ENCODE measurements at places on chromosomes 2 and 18.

DNA sequence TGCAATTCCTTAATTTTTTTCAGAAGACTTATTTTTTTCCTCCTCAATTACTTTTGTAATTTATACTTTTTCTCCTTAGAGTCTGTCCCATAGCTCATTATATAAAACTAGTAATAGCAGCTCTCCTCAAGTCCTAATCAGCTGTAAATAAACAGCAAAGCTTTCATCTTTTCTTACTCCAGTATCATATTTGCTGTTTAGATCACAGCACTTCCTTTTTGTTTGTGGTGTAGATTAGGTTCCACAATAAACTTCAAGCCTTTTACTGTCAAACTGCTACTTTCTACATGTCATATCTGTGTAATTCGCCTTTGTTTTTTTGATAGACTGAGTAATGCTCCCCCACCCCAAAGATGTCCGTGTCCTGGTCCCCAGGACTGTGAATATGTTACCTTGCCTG, 25.5 kb downstream of the GCG start:
- DNase-seq, result no peak

- no peak for DNase-seq
Measured at GRCh38 chr2:95009412-95009811, 16.1 kb upstream of the MAL start.

GRCh38 chr18:2147476-2148230, 423.7 kb downstream of the METTL4 start:
- no peak for DNase-seq

- DNase-seq, result no peak
Measured at GRCh38 chr2:236254001-236254400, 10.2 kb downstream of the ASB18 start.

GRCh38 chr2:235383272-235383843, 110.5 kb upstream of the AGAP1 start:
- DNase-seq, result no peak

- no peak for DNase-seq
Measured at GRCh38 chr18:6057604-6058003, 162.3 kb upstream of the TMEM200C start.

DNA sequence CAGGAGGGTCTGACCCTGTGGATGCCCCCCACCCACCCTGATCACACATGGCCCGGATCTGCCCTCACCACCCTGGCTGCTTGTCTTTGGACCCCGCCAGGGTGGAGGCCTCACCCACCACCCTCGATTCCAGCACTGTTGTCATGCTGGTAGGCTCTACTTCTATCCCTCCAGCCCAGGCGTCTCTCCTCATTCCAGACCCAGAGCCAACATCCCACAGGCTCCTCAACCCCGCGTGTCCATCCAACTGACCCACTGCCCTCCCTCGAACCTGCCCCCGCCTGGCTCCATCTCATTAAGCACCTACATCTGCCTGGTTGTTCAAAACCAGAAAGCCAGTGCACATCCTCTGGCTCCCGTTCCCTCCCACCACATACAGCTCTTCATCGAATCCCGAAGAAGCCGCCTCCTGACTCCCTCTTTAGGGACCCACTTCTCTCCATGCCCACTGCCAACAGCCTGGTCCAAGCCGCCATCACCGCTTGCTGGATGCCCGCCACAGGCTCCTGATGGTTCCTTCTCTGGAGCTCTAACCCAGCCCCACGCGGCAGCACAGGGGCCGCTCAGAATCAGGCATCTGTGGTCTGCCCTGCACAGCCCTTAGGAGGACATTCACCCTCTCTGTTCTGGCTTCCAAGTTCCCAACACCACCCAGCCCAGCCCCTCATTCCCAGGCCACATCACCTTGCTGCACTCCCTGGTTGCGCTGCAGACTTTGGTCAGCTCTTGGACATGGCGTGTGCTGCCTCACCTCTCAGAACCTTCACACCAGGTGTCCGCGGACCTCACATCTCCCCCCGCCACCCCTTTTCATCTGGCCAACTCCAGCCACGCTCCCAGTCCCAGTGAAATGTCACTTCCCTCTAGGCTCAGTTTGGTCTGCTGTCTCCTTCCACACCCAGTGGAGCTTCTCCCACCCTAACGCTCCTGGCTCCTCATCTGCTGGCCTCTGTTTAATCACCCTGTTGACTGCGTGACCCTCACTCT, 43.0 kb downstream of the EMX1 start:
- no peak for DNase-seq

- no peak for DNase-seq
Measured at GRCh38 chr2:136534811-136535210, 230.5 kb upstream of the THSD7B start.

DNA sequence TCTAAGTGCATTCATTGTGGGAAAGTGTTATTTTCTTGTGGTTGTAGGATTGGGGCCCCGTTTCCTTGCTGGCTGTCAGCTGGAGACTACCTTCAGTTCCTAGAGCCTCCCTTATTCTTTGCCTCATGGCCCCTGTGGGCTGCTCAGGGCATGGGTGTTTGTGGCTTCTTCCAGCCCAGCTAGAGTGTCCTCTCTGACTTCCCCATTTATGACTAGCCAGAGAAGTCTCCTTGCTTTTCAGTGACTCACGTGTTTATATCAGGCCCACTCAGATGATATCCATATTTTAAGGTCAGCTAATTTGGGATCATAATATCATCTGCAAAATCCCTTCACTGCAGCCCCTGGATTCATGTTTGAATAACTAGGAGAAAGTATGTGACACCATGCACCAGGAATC, 62.8 kb downstream of the DTNA start:
- no peak for DNase-seq

GRCh38 chr2:157184161-157184895, 73.2 kb upstream of the GALNT5 start:
- DNase-seq, result no peak

DNA sequence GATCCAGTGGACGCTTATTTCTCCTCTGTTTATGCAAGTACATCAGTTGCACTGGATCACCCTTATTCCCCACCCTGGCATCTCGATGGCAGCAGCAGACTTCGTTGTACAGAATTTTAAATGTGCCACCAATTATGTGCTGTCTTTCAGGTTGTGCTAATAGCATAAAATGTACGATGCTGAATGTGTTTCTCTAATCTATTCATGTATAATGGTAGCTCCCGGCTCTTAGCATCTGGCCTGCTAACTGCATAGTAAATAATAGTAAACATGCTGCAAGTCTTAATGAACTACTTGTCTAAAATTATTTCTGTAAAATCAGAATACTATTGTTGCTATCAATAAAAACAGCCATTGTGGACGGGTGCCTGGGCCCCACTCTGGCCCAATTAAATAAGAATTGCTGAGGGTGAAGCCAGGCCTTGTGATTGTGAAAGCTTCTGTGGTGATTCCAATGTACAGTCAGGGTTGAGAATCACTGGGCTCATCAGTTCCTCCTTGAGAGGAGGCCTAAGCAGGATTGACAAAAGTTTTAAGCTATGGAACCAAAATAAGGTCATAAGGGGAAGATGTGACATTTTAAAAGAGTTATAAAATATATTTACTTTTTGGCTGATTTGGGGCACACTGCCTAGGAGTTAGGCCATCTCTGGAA, 14.4 kb upstream of the MYO3B start:
- no peak for DNase-seq

DNA sequence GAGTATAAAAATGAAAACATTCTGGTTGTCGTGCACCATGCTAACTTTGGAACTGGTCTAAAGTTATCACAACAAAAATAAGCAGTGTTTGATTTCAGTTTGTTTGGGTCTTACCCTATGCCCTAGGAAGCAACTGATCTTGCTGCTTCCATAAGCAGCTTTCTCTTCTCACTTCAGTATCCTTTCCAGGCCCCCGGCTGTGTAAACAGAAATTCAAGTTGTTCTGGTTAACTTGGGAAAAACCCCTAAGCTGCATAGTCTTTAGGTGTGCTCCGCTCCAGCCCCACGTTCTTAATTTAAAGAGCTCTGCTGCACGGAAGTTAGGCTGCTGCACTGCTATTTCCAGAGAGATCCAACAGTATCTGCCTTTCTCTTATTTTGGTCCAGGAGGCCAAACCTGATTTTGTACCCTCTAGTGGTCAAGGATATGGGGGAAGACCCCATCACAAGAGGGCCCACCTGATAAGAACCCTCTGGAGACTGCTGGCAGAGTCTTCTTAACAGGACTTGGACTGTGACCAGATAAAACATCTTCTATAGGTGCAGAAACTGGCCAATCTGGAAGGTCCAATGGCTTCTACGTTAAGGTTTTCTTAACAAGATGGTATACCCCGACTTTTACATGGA, 69.1 kb downstream of the FEZ2 start:
- DNase-seq, result no peak

GRCh38 chr2:170271340-170271739, 93.4 kb downstream of the MYO3B start:
- no peak for DNase-seq

DNA sequence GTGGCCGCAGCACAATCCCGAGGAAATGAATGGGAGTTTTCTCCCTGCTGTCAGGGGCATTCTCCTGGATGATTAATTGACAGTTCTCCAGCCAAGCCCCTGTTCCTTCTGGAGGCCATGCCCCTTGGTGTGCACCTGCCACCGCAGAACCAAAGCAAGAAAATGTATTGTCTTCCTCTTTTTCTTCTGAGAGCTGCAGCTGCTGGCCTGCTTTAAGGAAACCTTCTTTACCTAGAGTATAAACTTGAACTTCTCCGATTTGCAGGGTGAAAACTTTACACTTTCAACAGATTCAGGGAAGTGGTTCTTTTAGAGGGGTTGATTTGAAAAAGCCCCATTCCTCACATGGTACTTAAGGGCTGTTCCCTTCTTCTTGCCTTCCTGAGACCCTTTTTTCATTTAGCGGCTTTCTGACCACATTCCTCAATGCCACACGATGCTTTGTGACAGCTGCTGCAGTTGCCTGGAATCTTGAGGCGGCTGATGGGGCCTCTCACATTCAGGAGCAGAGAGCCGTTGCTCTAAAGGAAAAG, 402.8 kb downstream of the TXNL1 start:
- DNase-seq, result no peak

- no peak for DNase-seq
Measured at GRCh38 chr2:41966920-41967319, 80.9 kb upstream of the PKDCC start.

DNA sequence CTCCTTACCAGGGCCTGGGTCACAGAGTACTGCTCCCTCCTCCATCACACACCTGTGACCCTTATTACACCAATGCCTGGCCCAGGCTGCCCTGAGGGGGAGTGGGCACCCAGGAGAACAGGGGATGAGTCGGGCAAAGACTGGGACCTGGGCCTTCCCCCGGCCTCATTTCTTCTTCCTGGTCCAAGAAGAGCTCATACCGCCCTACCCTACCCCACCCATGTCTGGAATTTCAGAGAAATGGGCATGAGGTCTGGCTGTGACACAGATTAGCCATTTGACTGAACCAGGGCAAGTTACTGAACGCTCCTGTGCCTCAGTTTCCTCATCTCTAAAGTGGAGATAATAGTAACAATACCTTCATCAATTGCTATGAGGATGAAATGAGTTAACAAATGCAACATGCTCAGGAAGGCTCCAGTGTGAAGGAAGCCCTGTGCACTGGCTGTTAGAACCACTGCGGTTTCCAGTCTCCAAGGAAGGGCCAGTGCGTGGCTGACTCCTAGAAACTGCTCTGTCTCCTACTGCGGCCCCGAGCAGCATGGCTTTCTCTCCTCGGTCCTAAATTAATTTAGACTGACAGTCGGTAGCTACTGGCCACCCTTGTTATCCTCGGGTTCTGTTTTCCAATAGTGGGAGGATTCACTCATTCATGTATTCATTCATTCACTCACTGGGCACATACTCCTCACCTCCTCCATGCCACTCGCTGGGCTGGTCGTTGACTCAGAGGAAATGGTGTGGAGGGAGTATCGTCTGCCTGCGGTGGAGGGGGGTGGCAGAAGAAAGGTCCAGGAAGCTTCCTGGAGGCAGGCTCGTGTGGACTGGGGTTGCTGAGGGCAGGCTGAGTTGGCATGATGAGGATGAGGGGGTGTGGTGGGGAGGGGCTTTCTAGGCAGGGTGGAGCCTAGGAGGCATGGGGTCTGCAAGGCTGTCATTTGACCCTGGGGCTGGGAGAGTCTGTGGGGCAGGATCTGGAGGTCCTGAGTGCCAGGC, 175.6 kb downstream of the GLI2 start:
- DNase-seq, result no peak

DNA sequence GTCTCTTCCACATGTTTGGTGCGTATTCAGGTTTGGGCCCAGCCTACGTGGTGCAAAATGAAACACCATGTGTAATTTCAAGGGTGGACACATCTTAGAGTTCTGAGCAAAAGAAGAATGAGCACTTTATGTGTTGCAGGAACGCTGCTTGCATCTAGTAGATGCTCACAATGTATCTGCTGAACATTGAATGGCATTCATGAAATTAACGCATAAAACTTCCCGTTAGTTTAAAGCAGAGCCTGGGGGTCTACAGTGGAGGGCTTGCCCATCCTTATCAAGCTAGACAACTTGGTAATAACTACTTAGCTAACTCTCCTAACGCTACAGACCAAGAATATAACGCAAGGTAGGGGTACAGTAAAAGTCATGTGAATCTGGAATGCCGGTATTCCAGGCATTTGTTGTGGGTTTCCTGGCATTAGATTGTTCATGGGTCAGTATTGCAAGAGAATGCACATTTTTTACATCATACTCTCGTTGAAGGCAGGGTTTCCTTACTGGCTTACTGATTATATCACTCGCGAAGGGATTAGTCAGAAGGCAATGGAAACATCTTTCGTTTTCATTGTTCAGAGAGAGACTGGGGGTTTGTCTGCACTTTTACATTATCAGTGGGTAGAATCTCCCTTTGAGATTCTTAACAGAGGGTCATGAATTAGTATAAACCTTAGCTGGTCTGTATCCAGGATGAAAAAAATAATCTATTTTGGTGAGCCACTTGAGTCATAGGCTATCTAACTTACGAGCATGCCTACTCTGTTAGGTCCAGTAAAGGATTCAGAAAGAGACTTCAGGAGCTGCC, 229.5 kb upstream of the EPAS1 start:
- DNase-seq, result no peak

- DNase-seq, result no peak
Measured at GRCh38 chr2:147714582-147714981, 130.2 kb upstream of the ACVR2A start.

- DNase-seq, result no peak
Measured at GRCh38 chr18:48172226-48173006, 236.8 kb downstream of the ZBTB7C start.

DNA sequence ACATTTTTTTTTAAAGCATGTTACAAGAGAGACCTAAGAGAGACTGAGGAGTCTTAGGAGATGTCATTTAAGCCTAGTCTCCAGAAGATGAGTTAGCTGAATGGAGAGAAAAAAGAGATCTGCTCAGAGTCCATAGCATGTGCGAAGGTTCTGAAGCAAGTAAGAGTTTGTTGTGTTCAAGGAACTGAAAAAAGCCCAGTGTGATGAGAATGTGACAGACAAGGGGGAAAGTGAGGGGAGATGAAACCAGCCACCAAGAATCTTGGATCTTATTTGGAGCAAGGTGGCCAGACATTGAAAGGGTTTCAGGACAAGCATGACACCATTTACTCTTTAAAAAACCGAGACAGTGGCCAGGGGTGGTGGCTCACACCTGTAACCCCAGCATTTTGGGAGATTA, 5.2 kb upstream of the MOB1A start:
- no peak for DNase-seq

GRCh38 chr2:58911877-58912276, 670.8 kb upstream of the FANCL start:
- DNase-seq, result no peak

All from stimulated activated CD4-positive, alpha-beta T cell treated with anti-CD3 and anti-CD28 coated beads, Interleukin-15, amount 100 ng/mL, for 1 hour (primary cell).